ENCODE measurements at places on chromosomes 12 and 14.

DNA sequence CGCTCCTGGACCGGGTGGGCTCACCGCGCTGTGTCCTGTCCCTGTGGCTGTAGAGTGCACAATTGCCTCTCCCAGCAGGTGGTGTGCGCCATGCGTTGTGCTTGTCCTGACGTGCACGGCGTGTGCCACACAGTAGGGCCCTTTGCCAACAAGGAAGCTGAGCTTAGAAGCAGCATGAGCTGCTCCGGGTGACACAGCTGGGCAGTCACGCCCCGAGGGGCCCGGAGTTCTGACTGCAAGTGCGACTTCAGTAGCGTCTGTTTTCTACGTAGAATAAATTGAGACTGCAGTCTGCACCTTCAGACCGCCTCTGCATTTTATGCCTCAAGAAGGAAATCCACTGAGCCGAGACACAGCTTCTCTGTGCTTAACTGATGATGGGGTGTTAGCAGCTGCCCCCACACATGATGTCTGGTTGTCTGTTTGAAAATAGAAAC is 81.6 kb downstream of the ADGRD1 start:
- no peak for DNase-seq

- peak; percentile 86 for DNase-seq
Measured at GRCh38 chr12:27635349-27635972, 60.8 kb upstream of the REP15 start.

DNA sequence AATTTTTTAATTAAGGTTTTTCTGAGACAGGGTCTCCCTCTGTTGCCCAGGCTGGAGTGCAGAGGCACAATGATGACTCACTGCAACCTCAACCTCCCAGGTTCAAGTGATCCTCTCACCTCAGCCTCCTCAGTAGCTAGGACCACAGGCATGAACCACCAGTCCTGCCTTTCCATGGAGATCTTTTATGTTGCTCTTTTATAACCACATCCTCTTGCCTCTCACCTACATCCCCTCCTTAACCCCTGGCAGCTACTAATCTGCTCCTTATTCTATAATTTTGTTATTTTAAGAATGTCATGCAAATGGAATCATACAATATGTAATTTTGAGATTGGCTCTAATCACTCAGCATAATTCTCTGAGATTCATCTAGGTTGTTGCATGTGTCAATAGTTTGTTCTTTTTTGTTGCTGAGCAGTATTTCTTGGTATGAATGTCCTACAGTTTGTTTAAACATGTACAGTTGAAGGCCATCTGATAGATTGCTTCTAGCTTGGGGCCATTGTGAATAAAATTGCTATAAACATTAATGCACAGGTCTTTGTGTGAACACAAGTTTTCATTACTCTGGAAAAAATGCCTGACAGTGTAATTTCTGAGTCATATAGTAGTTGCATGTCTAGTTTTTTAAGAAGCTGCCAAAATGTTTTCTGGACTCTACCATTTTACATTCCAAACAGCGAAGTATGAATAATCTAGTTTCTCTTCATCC is 249.2 kb upstream of the AMIGO2 start:
- no peak for DNase-seq

DNA sequence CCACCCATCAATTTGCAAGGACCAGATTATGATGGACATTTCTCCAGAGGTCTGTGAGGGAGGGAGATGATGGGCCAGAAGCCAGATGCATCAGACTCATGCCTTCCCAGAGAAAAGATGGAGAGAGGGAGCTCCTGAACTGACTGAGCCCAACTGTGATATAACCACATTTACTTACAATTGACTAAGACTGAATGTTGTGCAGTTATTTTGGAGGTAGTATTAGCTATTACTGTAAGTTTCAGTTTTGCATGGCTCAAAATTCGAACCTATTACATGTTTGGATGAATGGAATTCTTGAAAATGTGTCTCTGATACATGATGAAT is 211.1 kb upstream of the SFSWAP start:
- DNase-seq, result no peak

DNA sequence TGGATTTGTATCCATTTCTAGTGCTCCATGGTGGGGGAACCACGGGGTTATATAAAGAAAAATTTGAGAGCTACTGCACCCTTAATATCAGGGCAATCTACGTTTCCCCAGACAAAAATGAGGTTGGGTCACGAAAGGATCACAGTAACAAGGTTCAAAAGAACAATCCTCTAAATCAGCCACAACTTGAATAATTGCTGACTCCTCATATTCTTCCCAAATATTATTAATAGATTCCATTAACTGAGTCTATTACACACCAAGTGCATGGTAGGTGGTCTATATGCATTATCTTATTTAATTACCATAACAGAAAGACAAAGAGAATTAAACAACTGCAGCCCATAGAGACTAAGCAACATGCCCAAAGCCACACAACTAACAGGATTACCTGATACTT is 438.2 kb downstream of the ETNK1 start:
- no peak for DNase-seq

DNA sequence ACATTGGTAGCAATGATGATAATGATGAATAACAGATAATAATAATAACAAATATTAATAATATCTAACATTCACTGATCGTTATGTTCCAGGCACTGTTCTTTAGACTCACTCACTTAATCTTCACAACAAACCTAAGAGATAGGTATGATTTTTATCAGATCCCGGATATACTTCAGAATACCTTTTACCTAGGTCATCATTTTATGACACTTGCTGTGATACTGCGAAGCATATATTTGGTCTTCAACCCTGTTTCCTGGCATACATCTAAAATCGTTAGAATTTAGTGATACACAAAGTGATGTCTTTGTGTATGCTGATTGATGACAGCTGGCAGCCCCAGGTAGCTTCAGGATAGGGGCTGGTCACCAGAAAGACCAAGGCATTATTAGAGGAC is 46.1 kb downstream of the SLC41A2 start:
- no peak for DNase-seq

- DNase-seq, result no peak
Measured at GRCh38 chr12:58988643-58989344, 68.5 kb upstream of the LRIG3 start.

GRCh38 chr12:468671-469389 is 9.1 kb downstream of the B4GALNT3 start:
- peak; percentile 87 for DNase-seq

- DNase-seq, result no peak
Measured at GRCh38 chr12:69966839-69967238, 141.8 kb downstream of the MYRFL start.

DNA sequence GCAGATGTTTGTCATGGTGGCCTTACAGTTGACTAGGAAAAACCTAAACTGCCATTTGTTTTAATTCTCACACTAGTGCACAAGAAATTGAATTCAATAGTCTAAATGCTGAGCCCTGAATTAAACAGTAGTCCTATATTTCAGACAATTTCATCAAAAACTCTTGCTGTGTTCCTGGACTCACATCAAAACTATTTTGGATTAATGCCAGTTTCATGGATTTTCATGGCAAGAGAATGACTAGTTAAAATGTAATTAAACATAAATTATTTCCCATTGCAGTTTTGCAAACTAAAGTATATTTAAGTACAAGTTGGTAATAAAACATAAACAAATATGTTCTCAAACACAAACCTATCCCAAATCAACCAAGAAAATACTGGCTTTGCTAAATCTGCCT is 468.0 kb upstream of the PRICKLE1 start:
- peak; percentile 85 for DNase-seq

DNA sequence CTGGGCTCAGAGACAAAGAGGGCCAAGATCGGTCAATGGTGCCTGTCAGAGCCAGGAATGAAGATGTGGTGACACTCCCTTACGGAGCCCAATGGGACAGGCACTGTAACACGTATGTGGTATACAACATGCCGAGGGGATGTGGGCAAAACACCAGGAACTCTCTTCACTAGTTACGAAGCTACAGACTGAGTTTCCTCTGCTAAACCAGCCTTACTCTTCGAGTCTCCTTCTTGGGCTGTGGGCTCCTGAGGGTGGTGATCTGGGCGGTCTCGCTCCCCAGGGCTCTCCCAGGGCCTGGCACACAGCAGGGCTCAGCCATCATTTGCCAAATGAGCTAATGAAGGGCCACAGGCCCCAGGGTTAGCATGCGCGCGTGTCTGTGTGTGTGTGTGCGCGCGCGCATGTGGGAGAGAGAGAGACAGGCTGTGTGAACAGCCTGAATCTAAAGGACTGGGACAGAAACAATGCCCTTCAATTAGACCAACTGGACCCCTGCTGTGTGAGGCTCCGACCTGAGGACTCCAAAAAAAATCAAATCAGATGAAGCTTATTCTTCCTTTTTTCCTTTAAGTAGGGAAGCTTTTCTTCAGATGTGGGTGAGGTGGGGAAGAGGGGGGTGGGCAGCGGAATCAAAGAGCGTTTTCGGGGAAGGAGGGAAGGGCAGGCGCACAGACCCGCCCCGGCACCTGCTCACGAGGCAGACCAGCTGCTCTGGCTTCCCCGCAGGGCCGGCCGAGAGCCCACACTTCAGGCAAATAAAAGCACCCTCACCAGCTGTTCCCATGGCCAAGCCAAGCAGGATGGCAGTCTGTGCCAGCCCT is 42.5 kb downstream of the CCDC88C start:
- no peak for DNase-seq

- no peak for DNase-seq
Measured at GRCh38 chr14:73757876-73758391, 43.8 kb upstream of the PNMA1 start.

DNA sequence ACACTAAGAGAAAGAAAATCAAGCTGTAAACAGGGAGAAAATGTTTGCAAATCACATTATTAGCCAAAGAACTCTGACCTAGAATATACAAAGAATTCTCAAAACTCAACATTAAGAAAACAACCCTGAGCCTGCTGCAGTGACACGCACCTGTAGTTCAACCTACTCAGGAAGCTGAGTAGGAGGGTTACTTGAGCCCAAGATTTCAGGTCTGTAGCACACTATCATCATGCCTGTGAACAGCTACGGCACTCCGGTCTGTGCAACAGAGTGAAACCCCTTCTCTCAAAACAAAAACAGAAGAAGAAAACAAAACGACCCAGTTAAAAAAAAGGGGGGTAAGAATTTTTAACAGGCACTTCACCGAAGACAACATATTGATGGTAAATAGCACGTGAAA is 20.8 kb downstream of the SAV1 start:
- DNase-seq, result no peak

Measured in fibroblast of lung (primary cell).